Stimulated activated memory B cell treated with anti-CD40 and anti-IgM and Interleukin-4, amounts not matched to agents 10 μg/mL and 1 μg/mL and 100 μg/mL, for 72 hours (primary cell): ENCODE measurements at places on chromosomes 2 and 18.

DNA sequence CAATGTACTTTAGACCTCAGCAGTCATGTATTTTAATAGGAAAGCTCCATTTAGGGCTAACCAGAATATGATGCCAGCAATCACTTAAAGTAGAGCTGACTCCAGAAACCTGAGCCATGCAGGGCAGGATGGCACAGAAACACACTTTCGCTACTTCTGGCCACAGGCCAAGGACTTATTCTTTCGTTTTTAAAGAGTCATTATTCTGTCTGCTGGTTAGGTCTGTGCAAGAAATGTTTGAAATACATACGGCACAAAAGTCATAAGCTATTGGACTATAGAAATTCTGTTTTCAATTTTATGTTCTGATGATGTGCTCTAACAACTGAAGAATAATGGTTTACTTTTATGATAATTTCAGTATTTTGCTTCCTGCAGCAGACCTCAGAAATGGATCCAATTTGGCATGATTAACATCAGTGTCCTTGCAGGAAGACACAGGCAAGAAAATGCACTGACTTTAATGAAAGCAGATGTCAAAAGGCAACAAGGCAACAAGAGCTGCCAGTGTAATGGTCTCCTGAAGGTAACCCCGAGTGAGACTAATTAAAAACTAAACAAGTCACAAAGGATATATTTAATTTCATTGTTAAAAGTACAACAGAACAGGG is 114.4 kb upstream of the CHRNA1 start:
- ATAC-seq = no peak

DNA sequence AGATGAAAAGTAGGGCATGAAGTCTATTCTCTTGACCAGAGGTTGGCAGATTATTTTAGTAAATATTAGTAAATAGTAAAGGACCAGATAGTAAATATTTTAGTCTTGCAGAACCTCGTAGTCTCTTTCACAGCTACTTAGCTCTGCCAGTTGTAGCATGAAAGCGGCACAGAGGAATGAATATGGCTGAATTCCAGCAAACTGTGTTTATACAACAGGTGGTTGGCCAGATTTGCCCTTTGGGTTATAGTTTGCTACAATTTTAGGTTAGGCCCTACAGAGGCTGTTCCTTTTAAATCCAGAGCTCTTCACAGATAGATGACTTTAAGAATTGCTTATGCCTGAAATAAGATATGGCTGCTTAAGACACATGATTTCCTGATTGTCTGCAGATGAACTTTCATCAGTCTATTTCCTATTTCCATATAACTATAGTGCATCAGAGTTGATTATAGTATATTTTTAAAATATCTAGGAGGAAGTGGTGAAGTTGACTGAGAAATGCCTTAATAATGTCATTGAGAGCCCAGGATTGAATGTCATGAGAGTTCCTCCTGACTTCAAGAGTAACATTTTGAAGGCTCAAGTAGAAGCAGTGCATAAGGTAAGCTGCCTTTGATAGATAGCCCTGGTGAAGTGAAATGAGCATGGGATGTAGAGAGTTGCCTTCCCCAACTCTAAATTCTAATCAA is 80.5 kb downstream of the TMEM185B start:
- no peak for ATAC-seq

- ATAC-seq = no peak
Measured at GRCh38 chr2:19228181-19228593, 130.2 kb downstream of the OSR1 start.

GRCh38 chr2:198231562-198231961 is 427.2 kb downstream of the PLCL1 start:
- ATAC-seq = no peak

DNA sequence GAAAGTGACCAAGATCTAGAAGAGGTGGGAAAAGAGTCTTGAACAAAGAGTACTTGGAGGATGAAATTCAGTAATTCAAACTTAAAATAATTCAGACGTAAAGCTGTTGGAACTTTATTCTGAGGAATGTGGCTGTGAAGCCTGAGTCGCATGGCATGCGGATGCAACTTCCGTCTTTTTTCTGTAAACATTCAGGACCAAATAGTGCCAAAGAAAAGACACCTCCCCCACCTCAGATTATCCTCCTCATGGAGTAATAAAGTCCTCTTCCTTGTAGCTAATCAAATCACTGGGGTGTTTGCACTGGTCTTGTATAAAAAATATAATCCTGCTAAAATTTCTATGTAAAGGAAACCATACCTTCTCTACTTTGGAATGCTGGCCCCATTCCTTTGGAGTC is 790.4 kb downstream of the TSN start:
- no peak for ATAC-seq

DNA sequence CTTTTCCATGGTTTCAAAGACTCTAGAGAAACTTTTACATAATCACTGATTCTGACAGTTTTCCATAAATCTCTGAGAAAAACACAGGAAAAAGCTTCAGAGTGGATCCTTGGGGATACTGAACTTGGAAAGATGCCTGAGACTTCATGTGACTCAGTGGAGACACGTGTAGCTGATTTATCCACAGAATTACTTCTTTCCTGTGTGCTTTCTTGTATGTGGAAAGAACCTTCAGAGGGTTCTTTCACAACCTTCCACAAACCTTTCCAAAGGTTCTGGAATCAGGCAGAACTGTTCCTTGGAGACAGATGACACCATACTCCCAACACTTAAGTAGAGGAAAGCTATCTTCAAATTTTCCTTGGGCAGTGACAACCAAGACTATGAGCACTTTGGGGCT is 207.2 kb downstream of the RND3 start:
- no peak for ATAC-seq

- no peak for ATAC-seq
Measured at GRCh38 chr2:42339191-42339912, 21.7 kb downstream of the COX7A2L start.

DNA sequence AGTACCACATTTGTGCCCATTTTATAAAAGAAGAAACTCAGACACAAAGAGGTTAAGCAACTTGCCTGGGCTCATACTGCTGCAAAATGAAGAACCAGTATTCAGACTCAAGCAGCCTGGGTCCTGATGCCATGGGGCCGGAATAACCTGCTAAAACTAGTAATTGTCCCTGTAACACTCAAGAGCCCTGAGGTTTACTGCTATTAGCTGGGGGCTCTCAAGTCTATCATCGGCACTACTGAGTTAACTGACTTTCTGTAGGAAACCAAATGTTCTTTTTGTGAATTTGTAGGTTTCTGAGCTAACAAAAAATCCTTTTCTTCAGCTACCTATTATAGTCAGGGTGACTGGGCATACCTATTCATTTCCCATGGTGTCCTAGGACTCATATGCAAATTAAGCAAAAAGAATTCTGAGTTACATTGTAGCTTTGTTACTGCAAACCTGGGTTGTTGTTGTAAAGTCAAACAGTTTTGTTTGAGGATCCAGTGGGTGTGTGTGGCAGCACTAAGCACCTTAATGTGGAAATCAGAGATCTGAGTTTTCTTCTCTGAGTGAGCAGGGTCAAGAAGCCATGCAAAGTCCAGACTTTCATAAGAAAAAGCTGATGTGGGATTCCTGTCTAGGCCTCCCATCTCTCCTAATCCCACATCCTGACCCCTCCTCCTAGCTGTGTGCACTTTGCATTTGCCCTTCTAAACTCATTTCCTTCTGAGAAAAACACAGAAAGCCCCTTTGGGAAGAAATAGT is 72.4 kb upstream of the TNP1 start:
- ATAC-seq = no peak

DNA sequence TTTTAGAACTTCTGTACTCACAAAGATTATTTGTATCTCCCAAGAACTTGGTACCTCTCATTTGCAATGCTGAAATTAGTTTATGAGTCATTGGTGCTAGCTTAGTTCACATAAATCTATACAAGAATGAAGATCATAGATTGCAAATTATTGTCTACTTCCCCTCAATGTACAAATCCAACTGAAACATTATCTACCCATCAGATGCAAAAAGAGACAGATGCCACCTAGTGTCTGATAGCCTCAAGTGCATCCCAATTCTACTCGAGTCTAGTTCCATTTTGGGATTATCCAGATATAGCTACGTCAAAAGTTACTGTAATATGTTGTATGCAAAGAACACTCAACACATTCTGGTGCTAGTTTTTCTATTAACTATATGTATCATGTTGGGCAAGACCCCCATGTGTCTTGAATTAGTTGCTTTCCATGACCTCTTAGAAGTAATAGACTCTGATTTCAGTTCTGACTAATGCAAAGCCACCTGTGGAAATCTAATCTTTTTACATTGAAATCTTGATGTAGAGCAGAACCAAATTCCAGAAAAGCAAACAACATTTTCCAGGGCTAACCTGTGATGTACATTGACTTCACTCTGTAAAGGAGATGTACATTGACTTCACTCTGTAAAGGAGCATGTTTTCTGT is 210.0 kb downstream of the RBM43 start:
- no peak for ATAC-seq

- no peak for ATAC-seq
Measured at GRCh38 chr18:2948038-2948437, 64.9 kb downstream of the LPIN2 start.

DNA sequence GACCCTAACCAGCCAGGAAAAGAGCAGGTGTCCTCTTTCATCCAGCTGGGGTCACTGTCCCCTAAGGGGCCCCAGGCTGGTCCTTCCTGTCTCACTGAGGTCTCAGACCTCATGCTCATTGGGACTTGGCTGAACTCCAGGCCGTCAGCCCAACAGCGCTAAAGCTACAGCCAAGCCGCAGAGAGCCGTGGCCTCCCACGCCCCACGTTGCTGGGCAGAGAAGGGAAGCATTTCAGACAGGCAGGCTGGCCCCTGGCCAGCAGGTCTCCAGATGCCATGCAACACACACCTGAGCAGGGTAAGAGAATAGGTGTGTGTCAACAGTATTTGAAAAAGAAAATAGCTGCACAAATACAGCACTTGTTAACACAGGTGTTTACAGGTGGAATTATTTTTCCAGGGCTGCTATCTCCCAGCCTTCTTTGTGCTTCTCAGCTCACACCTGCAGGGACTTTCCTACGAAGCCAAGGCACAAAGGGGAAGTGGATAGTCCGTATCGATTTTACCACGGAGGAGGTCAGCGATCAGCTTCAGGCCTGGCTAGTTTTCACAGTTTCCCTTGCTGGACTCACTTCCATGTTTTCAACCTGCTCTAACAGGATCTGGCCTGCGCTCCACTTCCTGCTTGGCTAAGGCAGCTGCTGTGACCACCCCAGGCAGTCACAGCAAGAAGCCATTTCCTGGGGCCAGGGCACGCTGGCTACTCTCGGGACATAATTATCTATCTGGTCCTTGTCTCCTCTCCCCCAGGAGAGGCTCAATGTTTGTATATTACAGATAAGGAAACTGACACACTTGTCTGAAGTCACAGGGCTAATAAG is 156.1 kb upstream of the ID2 start:
- ATAC-seq = peak; percentile 80

- no peak for ATAC-seq
Measured at GRCh38 chr2:27489118-27489497, 435 bp downstream of the IFT172 start.
